Thymus (tissue), 14 donors: ENCODE measurements at places on chromosomes 7 and 10. TPM values are rescaled to one million over a fixed set of nuclear protein-coding genes. Genes with fewer than 3 reads are reported as not detected.
A peak's percentile ranks its signal among the peaks of the same experiment; 100 is the strongest.

DNA sequence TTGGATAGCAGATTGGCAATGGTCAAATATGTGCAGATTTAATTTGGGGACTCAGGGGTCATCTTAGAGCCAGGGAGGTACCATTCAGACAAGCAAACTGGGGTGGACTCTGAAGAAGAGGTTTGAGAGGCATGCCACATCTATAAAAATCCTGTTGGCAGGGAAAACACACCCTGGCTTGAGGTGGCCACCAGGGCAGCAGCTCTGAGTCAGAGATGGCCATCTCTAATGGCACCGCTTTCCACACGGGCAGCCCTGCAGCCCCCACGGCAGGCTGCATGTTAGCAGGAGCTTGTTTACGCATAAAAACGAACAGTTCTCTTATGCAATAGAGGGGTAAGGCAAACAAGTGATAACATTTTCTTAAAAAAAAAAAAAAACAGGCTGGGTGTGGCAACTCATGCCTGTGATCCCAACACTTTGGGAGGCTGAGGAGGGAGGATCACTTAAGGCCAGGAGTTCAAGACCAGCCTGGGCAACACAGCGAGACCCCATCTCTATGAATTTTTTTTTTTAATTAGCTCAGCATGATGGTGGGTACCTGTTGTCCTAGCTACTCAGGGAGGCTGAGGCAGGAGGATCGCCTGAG lies 14.9 kb downstream of the DLG5 start:
- no peak for DNase-seq
- no peaks in the 10 kb centered on the region for H3K4me1 ChIP-seq
- no peaks in the 10 kb centered on the region for H3K36me3 ChIP-seq
- no peaks in the 10 kb centered on the region for H3K27me3 ChIP-seq
- no peak overlapping the region for H3K4me3 ChIP-seq
- H3K27ac ChIP-seq = no peak overlapping the region

DNA sequence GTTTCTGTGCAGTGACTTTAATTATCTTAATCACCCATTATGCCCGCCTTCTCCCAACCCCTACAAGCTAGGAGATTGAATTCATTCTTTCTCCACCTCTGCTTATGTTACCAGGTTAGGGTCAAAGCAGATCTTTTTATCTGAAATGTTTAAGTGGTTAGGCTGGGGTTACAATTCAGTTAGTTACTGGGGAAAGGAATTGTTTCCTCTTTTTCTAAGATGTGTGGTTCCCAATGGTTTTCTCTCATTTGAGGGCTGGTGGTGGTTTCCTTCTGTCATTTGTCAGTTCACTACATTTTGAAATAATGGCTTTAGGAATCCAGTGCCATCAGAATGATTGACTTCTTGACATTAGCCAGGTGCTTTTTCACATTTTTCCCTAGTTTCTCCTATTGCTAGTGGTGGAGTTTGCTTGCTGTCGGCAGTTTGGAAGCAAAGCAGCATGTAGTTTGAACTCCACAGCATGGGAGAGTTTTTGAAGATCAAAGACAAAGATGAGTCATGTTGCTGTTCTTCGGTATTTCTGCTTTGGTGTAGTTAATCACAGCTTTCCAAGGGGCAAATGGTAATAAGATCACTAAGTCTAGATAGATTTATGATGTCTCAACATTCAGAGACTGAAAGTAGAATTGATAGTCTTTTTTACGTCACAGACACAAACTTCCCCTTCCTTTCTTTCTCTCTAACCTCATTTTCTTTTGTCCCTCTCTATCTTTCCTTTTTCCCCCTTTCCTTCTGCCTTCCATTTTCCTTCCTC lies 168.2 kb downstream of the SND1 start:
- H3K36me3 ChIP-seq = no peaks in the 10 kb centered on the region
- no peak overlapping the region for H3K27ac ChIP-seq
- H3K27me3 ChIP-seq = no peaks in the 10 kb centered on the region
- DNase-seq = no peak
- no peak overlapping the region for H3K4me3 ChIP-seq
- no peaks in the 10 kb centered on the region for H3K4me1 ChIP-seq

- no peaks in the 10 kb centered on the region for H3K36me3 ChIP-seq
- no peak for DNase-seq
- H3K27me3 ChIP-seq = no peaks in the 10 kb centered on the region
- no peaks in the 10 kb centered on the region for H3K4me1 ChIP-seq
- no peak overlapping the region for H3K27ac ChIP-seq
Measured at GRCh38 chr7:27941522-27941921, 201.6 kb downstream of the TAX1BP1 start.

GRCh38 chr7:142298009-142298408 lies 40.2 kb upstream of the PRSS58 start:
- no peaks in the 10 kb centered on the region for H3K27me3 ChIP-seq
- peak overlapping the region; percentile 79 for H3K27ac ChIP-seq
- peaks cover 25% of the 10 kb centered on the region for H3K4me1 ChIP-seq
- H3K4me3 ChIP-seq = no peak overlapping the region
- H3K36me3 ChIP-seq = no peaks in the 10 kb centered on the region
- no peak for DNase-seq

GRCh38 chr7:107613948-107614347 lies 33.9 kb downstream of the BCAP29 start:
- no peak overlapping the region for H3K27ac ChIP-seq
- H3K4me1 ChIP-seq = no peaks in the 10 kb centered on the region
- no peak for DNase-seq
- no peak overlapping the region for H3K4me3 ChIP-seq
- peaks cover 3% of the 10 kb centered on the region for H3K36me3 ChIP-seq

- H3K27me3 ChIP-seq = no peaks in the 10 kb centered on the region
- H3K36me3 ChIP-seq = peaks cover 13% of the 10 kb centered on the region
- H3K4me3 ChIP-seq = peak within 1 kb of the TSS; percentile 84
Measured at GRCh38 chr10:104254493-104255310, at the start of gene GSTO1. Gene GSTO1 (plus strand): TSS chr10:104254892. CDS start chr10:104254929, 37 bp downstream.

CHAT gene
- 0.09 TPM for total RNA-seq

C10orf105 gene
- 0.42 TPM for total RNA-seq

PRKCQ gene
- total RNA-seq = 55.2 TPM

INHBA gene
- total RNA-seq = 0.14 TPM
